Activated effector memory CD4-positive, alpha-beta T cell treated with Interleukin-2 at 50 U/mL for 16 hours (primary cell): ENCODE measurements at places on chromosomes 3 and 15.

DNA sequence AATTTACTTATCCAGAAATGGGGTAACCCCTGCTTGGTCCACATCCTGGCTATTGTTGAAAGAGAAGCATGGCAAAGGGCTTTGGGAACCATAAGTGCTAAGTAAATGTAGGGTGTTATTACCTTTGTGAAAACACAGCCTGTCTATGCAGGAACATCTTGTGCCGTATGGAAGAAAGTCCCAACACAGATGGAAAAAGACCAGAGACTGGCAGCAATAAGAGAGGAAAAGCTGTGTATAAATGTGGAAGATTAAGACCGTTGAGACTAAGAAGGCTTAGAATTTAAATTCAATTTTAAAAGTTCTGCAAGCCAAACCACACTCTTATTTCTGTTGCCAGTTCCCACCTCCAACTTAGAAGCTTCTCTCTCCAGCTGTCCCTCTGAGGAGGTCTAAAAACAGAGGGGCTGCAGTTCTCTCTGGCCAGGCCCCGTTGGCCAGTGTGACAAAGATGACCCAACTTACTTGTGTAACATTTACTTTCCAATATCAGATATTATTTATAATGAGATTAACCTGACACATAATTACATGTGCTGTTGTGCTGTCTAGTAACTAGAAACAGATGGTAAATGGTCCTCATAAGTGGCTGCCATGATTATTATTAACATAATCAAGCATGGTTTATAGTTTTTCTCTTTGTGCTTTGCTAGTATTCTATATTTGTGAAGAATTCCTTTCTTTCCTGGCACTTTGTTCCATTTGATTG lies 7.0 kb downstream of the MINDY4B start:
- DNase-seq: no peak

DNA sequence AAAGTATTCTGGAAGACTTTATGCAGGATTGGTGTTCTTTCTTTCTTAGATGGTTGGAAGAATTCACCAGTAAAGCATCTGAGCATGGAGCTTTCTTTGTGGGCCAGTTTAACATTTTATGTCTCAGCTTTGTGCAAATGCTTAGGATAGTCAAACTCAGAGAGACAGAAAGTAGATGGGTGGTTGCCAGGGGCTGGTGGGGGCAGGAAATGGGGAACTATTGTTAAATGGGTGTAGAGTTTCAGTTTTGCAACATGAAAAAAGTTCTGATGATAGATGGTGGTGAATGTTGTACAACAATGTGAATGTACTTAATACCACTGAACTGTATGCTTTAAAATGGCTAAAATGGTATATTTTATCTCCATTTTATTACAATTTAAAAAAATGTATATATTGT lies 24.8 kb downstream of the SPCS1 start:
- no peak for DNase-seq

DNA sequence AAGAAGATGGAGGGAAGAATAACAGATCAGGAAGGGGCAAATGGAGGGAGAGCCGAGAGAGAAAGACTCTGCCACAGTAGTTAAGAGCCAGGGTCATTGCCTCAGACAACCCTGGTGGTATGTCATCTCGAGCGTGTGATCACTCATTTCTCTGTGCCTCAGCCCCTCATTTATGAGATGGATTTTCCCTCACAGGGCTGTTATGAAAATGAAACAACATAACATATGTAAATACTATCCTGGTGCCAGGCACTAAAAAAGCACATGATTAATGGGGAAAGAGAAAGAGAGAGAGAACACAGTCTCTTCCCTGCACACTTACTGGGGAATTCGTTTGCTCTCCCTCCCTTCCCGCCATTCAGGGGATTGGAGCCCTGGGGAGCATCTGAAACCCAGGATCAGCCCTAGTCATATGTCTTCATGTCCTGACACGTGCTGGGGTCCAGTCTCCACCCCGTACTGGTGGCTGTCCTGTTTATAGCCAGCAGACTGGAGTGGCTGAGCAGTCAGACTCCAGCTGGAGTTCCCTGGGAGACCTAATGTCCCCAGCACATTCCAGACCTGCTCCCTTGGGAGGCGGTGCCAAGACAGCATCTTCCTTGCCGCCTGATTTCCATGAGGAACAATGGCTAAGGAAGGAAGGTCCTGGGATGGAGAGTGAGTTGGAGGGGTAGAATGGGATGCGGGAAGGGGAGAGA lies 14.7 kb upstream of the AMOTL2 start:
- no peak for DNase-seq

- no peak for DNase-seq
Observed at GRCh38 chr3:169744366-169745054, 20.4 kb downstream of the TERC start.

- no peak for DNase-seq
Observed at GRCh38 chr15:77986891-77987764, 90.4 kb downstream of the TBC1D2B start.

- DNase-seq: no peak
Observed at GRCh38 chr3:34859746-34860145, 779.6 kb upstream of the ARPP21 start.

DNA sequence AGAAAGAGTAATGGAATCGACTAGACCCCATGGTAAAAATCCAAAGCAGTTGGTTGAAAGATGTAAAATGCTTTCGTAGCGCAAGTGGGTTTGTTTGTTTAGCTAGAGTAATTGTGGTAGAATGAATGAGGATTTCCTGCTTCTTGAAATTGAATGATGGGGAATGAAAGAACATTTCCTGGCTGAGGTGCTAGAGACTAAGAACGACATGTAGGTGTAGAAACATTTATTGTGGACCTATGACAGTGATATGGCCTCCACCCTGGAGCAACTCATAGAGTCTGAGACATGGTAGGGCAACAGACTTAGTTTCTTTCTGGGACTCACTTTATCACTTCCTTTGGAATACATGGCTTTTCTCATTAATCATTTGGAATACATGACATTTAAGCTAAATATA lies 467.6 kb upstream of the CFAP20DC start:
- DNase-seq: no peak

- DNase-seq: no peak
Observed at GRCh38 chr3:146715170-146715569, 110.0 kb upstream of the PLSCR5 start.

GRCh38 chr3:23865595-23866396 lies 51.0 kb downstream of the NKIRAS1 start:
- DNase-seq: no peak

GRCh38 chr15:83356501-83357399 lies 72.3 kb upstream of the BNC1 start:
- no peak for DNase-seq

DNA sequence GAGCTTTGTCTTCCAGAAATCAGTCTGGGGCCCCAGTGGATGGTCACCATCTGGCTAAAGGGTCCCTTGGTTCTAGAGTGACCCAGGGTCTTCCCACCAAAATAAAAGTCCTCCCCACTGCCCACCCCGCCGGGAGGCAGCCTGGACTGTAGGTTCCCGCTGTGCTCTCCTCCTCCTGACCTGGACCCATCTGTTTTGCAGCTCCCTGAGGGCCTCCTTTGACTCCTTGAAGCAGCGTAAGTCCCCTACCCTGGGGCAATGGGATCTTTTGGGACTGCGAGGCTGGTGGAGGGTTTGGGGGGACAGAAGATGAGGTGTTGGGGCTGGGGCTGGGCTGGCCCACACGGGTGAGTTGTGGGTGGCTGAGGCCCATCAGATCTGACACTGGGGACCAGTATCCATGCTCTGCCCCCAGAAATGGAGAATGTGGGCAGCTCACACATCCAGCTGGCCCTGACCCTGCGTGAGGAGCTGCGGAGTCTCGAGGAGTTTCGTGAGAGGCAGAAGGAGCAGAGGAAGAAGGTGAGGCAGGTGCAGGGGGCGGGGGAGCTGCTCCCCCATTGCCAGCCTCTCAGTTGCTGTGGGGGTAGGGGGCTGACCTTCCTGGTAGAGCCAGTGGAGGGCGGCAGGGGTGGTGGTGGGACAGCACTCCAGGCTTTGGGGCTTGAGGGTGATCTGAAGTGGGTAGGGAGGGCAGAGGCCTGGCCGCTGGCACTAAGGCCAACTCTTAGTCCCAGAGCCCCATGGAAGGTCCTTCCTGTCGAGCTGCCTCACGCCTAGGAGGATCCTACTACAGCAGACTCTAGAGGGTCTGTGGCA lies 30.4 kb downstream of the PSTPIP1 start:
- DNase-seq: no peak

GRCh38 chr3:19662486-19662885 lies 271.5 kb downstream of the EFHB start:
- no peak for DNase-seq

DNA sequence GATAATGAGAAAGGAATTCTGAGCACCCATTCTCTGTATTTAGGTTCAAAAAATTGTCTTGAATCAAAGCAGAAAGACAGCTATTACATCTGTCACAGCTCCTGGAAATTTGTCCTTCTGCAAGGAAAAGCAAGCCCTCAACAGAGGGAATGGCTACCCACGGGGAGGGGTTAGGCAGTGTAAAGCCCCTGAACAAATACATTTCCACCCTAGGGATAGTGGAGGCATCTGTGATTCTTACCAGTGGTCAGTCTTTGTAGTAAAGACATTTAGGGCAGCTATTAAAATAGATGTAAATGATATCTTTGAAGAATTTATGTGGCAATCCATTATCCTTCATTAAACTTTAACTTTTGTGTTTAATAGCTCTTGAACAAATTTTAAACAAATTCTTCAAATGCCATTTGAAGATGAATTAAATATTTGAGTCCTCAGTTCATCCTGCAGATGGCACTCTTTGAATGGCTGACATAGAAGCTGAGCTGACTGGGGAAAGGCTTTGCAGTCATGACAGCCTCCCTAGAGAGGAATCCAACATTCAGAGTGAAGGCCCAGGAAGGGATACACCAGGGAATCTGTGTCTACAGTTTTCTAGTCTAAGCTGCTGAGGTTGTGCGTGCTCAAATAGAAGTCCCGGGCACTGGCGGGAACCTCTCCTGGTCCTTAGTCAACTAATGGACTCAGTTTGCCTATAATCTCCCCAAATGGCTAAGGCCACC lies 359.7 kb upstream of the ROPN1 start:
- DNase-seq: no peak

GRCh38 chr3:172939651-172940293 lies 189.2 kb downstream of the ECT2 start:
- no peak for DNase-seq

- DNase-seq: no peak
Observed at GRCh38 chr3:150401285-150401684, 6.8 kb upstream of the TSC22D2 start.

GRCh38 chr15:45118996-45119395 lies 4.9 kb downstream of the DUOXA2 start:
- DNase-seq: no peak

DNA sequence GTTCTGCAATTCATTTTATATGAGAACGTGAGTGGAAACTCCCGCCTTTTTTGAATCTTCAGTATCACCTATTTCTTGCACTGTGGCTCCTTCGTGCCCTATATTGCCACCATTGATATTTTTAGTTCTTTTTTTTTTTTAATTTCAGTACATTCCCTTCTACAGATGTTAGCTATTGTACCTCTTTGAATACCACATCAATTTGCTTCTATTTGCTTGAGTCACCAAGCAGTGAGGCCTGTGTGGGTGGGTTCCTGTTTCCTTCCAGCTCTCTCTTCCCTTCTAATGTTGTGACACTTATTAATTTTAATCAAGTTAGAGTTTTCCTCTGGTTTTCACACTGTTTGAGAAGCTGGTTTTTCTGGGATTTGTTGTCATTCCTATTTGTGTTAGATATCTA lies 8.7 kb downstream of the HACD2 start:
- no peak for DNase-seq
